Airway epithelial cell (primary cell): ENCODE measurements at places on chromosomes 6 and 20. TPM values are rescaled to one million over a fixed set of nuclear protein-coding genes. Genes with fewer than 3 reads are reported as not detected.

Gene TUBB
- total RNA-seq = 601 and 896 TPM in 2 replicates

Gene SNAI1
- not detected in 2 replicates for total RNA-seq

Gene SLC16A10
- under 0.01 and 0.09 TPM in 2 replicates for total RNA-seq

Gene PHF1
- 12.5 and 17.6 TPM in 2 replicates for total RNA-seq

Gene EMILIN3
- total RNA-seq = under 0.01 TPM in 1 of 2 replicates, not detected in the other

Gene NOX3
- not detected in 2 replicates for total RNA-seq

Gene COL21A1
- 0.28 and 0.42 TPM in 2 replicates for total RNA-seq

Gene TTK
- total RNA-seq = 17.6 and 22.0 TPM in 2 replicates

Gene JAG1
- 145 and 169 TPM in 2 replicates for total RNA-seq

Gene PPARD
- total RNA-seq = 27.0 and 36.7 TPM in 2 replicates

Gene SIRPB2
- total RNA-seq = 0.23 and 0.49 TPM in 2 replicates

Gene COL10A1
- total RNA-seq = 0.14 TPM in 1 of 2 replicates, not detected in the other

Gene UBE2C
- 95.7 and 112 TPM in 2 replicates for total RNA-seq

Gene SLC32A1
- total RNA-seq = not detected in 2 replicates

Gene HCK
- total RNA-seq = not detected in 2 replicates

Gene TBX18
- total RNA-seq = 0.42 TPM in 1 of 2 replicates, not detected in the other

Gene BTN3A1
- total RNA-seq = 4.7 and 6.2 TPM in 2 replicates

Gene EPHA7
- not detected in 2 replicates for total RNA-seq

Gene TRIM40
- not detected in 2 replicates for total RNA-seq

Gene SLC22A3
- total RNA-seq = 2.2 and 2.3 TPM in 2 replicates

Gene CPXM1
- not detected in 2 replicates for total RNA-seq

Gene ANKRD66
- not detected in 2 replicates for total RNA-seq

Gene PDYN
- total RNA-seq = not detected in 2 replicates

Gene RNF182
- total RNA-seq = 0.07 TPM in 1 of 2 replicates, not detected in the other

Gene BMP5
- not detected in 2 replicates for total RNA-seq

Gene TRMT11
- 16.9 and 20.4 TPM in 2 replicates for total RNA-seq

Gene LINC00237
- not detected in 2 replicates for total RNA-seq

Gene MTFR2
- 5.1 and 9.1 TPM in 2 replicates for total RNA-seq

Gene CHMP4B
- total RNA-seq = 38.3 and 48.2 TPM in 2 replicates

Gene RSPH9
- total RNA-seq = 0.14 and 0.23 TPM in 2 replicates

Gene LBP
- total RNA-seq = not detected in 2 replicates

Gene MAS1
- total RNA-seq = not detected in 2 replicates
